Endothelial cell (in vitro differentiated cells): ENCODE measurements at places on chromosomes 7 and 10. TPM values are rescaled to one million over a fixed set of nuclear protein-coding genes. Genes with fewer than 3 reads are reported as not detected.

Gene MACROH2A2
- total RNA-seq: 75.2 TPM

Gene FKBP6
- total RNA-seq: not detected

Gene C10orf67
- total RNA-seq: not detected

Gene AKR1C2
- total RNA-seq: not detected

DNA sequence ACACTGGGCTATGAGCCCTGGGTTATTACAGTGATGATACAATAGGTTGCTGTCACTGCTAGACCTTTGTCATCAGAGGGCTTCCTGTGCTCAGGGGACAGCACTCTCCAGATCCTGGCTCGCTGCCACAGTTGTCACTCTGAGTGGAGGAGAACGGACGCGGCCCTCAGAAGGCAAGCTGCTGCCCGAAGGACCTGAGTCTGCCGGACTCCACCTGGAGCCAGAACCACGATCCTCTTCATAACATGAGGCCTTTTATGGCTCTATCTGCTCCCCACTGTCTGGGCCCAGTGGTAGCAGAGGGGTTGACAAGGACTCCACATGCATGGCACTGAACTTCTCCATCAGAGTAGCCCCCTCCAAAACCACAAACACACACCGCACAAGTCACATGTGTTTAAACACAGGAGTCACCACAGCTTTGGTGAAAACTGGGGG is 94.7 kb upstream of the EFCAB10 start:
- no peak for DNase-seq

- DNase-seq: no peak
Measured at GRCh38 chr7:144997512-144997911, 161.7 kb upstream of the TPK1 start.

DNA sequence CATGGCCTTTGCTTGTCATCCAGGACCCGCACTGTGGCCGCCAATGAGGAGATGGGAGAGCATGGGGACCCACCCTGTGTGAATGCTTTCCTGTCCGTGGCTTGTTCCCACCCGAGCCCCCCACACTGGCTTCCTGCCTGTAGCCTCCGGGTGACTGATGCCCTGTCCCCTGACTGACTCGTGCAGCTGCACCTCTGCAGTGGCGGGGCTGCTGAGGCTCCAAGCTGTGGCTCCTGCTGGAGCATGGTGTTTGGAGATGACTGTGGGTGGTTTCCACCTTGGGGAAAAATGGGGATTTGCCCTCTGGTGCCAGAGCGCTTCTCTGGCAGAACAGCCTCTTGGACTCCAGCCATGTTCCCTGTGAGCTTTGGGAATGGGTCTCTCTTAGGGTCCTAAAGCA is 2.1 kb downstream of the CAMK1D start:
- no peak for DNase-seq

GRCh38 chr7:130363026-130363847 is 17.1 kb upstream of the CPA1 start:
- DNase-seq: no peak

DNA sequence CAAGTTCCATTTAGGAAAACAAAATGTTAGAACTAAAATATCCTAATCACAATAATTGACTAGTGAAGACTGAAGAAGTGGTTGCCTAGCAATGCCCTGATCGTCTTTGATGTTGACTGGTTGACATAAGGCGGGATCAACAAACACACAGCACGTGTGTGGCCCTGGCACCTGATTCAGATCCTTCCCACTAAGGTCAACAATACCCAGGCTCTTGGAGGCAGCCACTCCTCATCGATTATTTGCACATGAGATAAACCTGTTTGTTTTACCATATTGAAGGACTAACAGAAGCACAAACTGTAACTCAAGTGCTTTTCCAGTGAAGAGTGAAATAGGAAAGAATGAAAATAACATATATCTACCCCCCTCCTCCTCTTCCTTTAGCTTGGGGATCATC is 15.6 kb downstream of the FANK1 start:
- no peak for DNase-seq

GRCh38 chr10:62270020-62270419 is 1.4 kb upstream of the RTKN2 start:
- DNase-seq: no peak

DNA sequence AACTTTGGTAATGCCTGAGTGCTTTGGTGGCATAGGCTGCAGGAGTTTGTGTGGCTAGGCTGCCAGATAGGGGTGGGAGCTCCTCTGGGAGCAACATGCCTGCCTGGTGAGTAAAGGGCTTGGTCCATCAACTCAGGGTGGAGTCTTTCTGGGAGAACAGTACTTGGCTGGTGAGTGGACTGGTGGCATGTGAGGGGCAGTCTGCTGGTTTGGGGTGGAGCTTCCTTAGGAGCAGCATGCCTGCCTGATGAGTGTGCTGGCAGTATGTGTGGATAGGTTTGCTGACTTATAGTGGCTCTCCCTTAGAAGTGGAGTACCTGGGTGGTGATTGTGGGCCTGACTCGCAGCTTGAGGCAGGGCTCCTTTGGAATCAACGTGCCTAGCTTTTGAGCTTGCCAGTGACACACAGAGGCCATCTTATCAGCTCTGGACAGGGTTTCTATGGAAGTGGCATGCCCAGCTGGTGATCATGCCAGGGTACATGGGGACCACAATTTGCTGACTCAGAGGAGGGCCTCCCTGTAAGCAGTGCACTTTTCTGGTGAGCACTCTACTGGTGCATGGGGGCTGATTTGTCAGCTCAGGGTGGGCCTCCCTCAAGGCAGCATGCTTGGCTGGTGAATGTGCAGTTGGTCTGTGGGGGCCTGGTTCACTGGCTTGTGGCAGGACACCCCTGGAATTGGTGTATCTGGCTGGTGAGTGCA is 35.0 kb upstream of the SRI start:
- no peak for DNase-seq

DNA sequence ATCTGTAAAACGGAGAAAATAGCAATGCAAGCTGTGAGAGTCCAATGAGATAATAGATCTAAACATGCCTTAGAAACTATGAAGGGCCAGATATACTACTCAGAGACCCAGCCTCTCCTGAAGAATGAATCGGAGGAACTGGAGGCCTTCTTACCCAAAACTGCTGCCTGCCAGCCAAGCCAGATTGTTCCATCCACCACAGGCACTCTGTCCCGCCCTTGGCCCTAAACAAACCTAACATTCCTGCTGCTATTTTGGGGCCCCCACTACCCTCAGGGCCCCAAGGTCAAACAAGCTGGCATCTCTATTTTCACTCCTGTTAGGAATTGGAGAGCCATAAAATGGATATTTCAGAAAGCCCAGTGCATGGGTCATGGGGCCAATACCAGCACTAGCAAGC is 48.0 kb upstream of the HMX3 start:
- no peak for DNase-seq

DNA sequence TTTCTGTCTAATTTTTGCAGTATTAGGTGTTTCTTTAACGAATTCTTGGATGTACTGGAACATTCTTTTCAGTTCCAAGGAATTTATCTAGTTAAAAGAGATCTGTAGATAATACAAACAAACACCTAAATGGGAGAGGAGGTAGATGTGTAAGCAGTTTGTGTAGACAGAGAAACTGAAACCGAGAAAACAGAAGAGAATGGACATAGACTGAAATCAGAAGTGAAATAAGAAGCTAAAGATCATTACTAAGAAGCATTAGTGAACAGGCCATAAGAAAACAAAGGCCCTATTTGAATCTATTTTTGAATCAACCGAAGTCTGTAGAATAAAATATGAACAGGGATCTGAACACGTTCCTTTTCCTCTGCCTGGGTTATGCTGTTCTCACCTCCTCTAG is 26.5 kb upstream of the TMEM229A start:
- DNase-seq: no peak

GRCh38 chr7:130369110-130369711 is 11.1 kb upstream of the CPA1 start:
- no peak for DNase-seq

DNA sequence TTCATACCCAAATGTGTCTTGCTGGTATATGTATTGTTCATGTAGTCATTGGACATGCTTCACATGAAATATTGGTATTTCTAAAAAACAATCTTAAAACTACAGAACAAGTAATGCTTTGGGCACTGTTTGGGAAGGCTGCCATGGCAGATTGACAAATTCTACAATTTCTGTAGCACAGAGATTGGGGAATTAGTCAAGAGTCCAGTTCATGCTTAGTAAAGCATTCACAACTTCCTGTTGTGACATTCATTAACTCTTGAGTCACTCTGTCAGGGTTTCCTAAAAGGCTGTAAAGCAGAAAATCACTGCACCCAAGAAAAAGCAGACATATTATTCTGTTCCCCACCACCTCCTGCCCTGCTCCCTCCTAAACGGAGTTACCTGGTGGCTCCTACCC is 398.9 kb downstream of the PHTF2 start:
- DNase-seq: no peak

DNA sequence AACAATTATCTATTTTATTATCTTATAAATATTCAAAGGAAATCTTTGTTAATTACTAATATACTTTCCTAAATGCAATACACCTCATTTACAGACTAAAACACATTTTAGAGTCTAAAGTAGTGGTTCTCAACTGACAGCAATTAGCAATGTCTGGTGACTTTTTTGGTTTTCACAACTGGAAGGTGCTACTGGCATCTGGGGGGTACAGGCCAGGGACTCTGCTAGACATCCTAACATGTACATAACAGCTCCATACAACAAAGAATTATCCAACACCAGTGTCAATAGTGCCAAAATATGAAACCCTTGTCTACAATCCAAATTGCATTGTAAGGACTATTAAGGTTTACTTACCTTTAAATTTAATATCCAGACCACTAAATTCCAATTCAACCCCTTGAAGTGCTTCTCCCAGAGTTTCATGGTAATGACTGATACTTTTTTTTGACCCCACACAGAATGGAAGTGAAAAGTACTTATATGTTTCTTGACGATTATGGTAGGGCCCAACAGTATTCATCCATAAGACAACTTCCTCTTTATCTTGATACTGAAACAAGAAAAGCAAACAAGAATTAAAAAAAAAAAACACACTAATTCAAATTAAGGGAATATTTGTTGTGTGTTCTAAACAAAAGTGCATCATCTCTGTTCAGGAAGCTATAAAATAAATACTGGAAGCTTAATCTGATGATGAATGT is 10.4 kb downstream of the TM9SF3 start:
- DNase-seq: no peak

DNA sequence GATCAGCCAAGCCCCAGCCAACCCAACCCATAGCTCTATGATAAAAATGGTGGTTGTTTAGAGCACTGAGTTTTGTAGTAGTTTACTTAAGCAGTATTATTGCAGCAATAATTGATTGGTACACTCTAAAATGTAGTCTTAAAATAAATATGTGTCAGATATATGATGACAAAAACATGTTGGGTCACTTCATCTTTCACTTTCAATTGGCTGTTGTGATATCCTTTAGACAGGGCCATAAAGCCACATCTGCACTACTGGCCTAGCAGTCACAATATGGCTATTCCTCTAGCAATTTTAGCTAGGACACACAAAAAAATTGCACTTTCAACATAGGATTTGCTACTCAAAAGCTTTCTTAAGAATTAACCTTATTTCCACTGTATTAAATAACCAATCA is 5.9 kb upstream of the CAV1 start:
- no peak for DNase-seq

GRCh38 chr7:1697499-1698125 is 27.5 kb downstream of the ELFN1 start:
- no peak for DNase-seq

DNA sequence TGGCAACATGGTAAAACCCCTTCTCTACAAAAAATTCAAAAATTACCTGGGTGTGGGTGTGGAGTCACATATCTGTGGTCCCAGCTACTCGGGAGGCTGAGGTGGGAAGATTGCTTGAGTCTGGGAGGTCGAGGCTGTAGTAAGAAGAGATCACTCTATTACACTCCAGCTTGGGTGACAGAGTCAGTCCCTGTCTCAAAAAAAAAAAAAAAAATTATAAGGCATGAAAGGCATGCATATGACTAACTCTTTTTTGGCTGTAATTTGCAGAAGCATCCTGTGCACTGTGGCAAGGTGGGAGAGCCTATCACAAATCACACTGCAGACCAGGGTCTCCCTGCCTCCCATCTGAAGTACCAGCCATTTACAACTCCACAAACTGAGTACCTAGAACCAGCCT is 14.1 kb upstream of the MYPN start:
- no peak for DNase-seq

GRCh38 chr7:42605406-42606192 is 306.3 kb downstream of the C7orf25 start:
- no peak for DNase-seq
